ENCODE measurements at places on chromosomes 7 and 10. TPM values are rescaled to one million over a fixed set of nuclear protein-coding genes. Genes with fewer than 3 reads are reported as not detected.

Gene KCNIP2
- not detected for total RNA-seq

Gene CALHM1
- total RNA-seq = not detected

Gene SLC18A3
- 0.10 TPM for total RNA-seq

Gene EPHB4
- total RNA-seq = 80.9 TPM

Gene SOSTDC1
- total RNA-seq = not detected

Gene SFR1
- total RNA-seq = 5.3 TPM

Gene ITGB8
- 399 TPM for total RNA-seq

Gene MALRD1
- not detected for total RNA-seq

Gene IGF2BP3
- total RNA-seq = 50.8 TPM

Gene ERV3-1
- 2.4 TPM for total RNA-seq

Gene ZNF33B
- 13.2 TPM for total RNA-seq

Gene GDF2
- total RNA-seq = not detected

Gene PVRIG
- total RNA-seq = not detected

Gene MCM10
- 0.55 TPM for total RNA-seq

Gene RRP12
- 29.2 TPM for total RNA-seq

Gene OR13A1
- not detected for total RNA-seq

Gene PDZD7
- 4.7 TPM for total RNA-seq

Gene HOXA9
- 70.8 TPM for total RNA-seq

Gene PRKAR2B
- 0.80 TPM for total RNA-seq

Gene FGL2
- 1.0 TPM for total RNA-seq

Gene WNT8B
- total RNA-seq = not detected

Gene CRHR2
- total RNA-seq = not detected

Gene DPYSL4
- 0.94 TPM for total RNA-seq

Gene SPAM1
- not detected for total RNA-seq

Gene CREB5
- 14.1 TPM for total RNA-seq

Gene SLC26A4
- 0.87 TPM for total RNA-seq

Gene WEE2
- not detected for total RNA-seq

Gene OPN4
- total RNA-seq = not detected

Gene FGFBP3
- 0.17 TPM for total RNA-seq

Gene KIF20B
- total RNA-seq = 5.4 TPM

Gene CPEB3
- total RNA-seq = 1.8 TPM

Gene SPDYE8
- total RNA-seq = not detected

Gene UFSP1
- total RNA-seq = 2.1 TPM

Gene EMX2
- total RNA-seq = 15.9 TPM
